Naive B cell (primary cell): ENCODE measurements at places on chromosomes 5 and 9. TPM values are rescaled to one million over a fixed set of nuclear protein-coding genes. Genes with fewer than 3 reads are reported as not detected.

DNA sequence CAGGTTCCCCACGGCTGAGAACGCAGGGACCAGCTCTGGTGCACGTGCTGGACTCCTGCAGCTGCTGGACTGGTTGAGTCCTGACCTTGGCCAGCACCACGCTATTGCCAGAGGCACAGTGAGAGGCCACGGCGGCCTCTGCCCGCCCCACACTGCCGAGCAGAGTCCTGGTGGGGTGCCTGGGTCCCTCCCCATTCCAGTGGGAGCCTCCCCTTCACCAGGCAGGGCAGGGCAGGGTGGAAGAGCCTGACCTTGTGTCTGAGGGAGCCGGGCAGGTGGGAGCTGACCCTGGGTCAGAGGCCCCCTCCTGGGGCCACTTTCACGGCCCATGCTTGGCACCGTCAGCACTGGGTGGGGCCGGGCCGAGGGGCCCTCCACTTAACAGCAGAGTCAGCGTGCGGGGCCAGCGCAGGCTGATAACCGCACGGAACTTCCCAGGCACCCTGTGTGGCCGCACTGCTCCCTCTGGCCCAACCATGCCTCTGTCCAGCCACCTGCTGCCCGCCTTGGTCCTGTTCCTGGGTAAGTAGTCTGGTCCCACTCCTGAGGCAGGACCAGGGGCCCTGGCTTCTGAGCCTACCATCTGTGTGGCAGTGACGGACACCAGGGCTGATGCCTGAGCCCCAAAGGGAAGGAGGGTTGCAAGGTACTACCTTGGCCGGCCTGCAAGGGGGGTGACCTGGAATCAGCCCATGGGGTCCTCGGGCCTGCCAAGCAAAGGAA lies at the start of gene MAMDC4:
Gene MAMDC4, plus strand, starts transcription at position 406 of the 723 bp plus-strand sequence. Its CDS starts 71 bp downstream, at position 477.
- peaks cover 13% of the 10 kb centered on the region for H3K4me1 ChIP-seq
- H3K36me3 ChIP-seq: no peaks in the 10 kb centered on the region
- H3K27me3 ChIP-seq: peaks cover 8% of the 10 kb centered on the region
- no peak for DNase-seq
- peak within 1 kb of the TSS; percentile 49 for H3K4me3 ChIP-seq

Gene SHOC1
- not detected for polyA plus RNA-seq

GRCh38 chr5:112203229-112203628 lies 215.8 kb downstream of the EPB41L4A start:
- H3K4me1 ChIP-seq: no peaks in the 10 kb centered on the region
- H3K36me3 ChIP-seq: peaks cover 5% of the 10 kb centered on the region
- no peak for DNase-seq
- no peak overlapping the region for H3K27ac ChIP-seq
- H3K4me3 ChIP-seq: no peak overlapping the region

DNA sequence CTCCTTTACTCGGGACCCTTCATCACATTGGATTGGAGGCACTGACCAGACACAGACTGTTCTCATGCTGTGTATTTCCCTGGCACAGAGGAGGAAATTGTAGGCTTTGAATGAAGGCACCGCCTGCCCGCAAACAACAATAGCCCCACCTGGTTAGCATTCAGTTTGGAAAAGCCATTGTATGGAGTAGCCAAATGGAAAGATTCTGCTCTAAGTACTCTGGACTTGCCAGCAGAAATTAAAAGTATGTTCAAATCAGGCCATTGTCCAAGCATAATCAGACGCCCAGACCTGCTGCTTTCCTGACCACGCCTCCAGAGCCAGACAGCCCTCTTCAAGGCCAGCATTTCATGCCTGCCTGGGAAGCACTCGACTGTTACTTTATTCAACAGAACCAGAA lies 8.0 kb upstream of the SEMA4D start:
- DNase-seq: no peak
- H3K36me3 ChIP-seq: no peaks in the 10 kb centered on the region
- H3K27ac ChIP-seq: peak overlapping the region; percentile 94

DNA sequence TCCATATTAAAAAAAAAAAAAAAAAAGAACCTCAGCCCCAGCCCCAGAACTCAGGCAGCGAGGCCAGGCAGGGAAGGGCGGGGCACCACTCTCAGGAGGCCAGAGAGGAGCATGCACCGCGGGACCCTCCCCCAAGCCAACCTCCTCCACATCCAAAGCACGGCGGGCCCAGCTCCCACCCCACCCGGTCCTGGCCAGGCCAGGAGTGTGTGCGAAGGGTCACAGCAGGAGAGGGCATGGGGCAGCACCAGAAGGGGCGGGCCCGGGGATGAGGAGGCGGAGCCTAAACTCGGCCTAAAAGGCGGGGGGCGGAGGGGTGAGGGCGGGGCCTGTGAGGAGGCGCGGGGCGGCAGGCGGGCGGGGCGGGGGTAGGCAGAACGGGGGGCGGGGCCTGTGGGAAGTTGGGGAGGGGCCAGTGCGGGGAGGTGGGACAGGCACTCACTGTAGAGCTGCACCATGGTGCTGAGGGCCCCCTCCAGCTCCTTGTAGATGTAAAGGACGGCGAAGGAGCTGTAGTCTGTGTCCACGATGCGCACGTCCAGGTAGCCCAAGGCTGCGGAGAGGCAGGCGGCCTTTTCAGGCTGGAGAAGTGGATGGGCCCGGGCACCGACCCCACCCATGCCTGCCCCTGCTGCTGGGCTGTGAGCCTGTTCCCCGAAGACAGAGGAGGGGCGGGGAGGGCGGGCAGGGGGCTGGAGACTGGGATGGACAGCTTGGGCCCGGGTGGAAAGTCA lies 1.2 kb downstream of the LCN15 start:
- H3K27me3 ChIP-seq: no peaks in the 10 kb centered on the region
- no peaks in the 10 kb centered on the region for H3K36me3 ChIP-seq
- H3K4me3 ChIP-seq: no peak overlapping the region
- no peak for DNase-seq
- peaks cover 37% of the 10 kb centered on the region for H3K4me1 ChIP-seq
